Activated effector memory CD4-positive, alpha-beta T cell treated with anti-CD3 and anti-CD28 coated beads, Interleukin-2, amount 50 U/mL, for 16 hours (primary cell): ENCODE measurements at places on chromosomes 2 and 18.
A peak's percentile ranks its signal among the peaks of the same experiment; 100 is the strongest.

- no peak for DNase-seq
Measured at GRCh38 chr18:64202863-64203262, 54.0 kb upstream of the LINC00305 start.

DNA sequence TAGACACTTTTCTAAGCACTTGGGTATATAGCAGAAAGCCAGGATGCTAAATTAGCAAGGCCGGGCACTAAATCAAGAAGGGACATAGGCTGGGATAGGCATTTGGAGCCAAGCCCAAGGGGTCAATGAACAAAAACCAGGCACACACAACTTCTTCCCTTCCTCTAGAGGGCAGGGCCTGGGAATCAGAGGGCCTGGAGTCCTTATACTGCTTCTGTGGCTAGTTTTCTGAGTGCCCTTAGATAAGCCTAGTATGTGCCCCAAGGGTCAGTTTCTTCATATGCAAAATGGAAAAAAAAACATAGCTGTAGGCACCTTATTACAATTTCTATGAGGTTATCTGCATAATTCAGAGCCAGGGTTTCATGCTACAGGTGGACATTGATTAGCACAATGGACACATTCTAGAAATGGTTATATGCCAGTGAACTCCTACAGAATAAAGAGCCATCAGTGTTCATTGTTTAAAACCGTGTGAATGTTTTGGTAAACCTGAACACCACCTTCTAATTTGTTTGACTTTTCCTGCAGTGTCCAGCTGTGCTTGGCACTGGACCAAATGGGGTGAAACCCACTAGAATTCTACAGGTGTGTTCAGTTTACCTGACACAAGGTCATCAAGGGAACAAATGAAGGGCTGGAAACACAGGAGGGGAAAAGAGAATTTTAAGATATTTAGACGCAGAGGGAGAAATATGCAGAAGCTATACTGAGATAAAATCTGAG, 49.6 kb downstream of the PAX8 start:
- DNase-seq, result no peak

GRCh38 chr2:8511868-8512612, 169.8 kb upstream of the ID2 start:
- no peak for DNase-seq

DNA sequence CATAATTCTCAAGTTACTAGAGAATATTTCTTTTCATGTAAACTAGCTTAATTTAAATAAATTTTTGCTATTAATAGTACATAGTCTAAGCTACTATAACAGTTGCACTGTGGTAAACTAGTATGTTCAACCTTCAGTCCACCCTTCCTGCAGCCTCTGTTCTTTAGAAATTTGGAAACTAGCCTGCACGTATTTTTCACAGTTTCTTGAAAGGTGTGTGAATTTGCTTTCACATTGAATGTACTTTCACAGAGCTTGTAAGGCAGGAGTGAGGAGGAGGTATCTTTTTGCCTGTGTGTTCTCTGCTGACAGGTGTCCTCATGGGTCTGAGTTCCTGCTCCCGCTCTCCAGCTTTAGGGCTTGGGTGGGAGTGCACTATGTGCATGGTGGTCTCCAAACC, 117.5 kb downstream of the ATP9B start:
- DNase-seq, result no peak

DNA sequence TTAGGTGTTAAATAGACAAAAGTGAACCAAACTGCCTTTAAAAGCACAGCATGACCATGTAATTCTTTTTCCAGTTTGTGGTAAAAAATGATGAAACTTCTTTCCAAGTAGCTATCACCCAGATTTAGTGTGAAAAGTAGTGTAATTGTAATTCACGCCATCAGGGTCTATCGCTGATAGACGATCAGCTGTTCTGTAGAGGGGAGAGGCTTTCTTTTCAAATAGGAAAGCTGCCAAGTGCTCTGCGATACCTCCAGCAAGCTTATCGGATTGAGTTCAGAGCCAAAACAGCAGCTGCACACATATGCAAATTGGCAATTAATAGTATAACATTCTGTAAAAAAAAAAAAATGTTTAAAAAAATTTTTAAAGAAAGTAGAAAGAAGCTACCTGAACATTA, 61.9 kb upstream of the PSMD14 start:
- DNase-seq, result no peak

DNA sequence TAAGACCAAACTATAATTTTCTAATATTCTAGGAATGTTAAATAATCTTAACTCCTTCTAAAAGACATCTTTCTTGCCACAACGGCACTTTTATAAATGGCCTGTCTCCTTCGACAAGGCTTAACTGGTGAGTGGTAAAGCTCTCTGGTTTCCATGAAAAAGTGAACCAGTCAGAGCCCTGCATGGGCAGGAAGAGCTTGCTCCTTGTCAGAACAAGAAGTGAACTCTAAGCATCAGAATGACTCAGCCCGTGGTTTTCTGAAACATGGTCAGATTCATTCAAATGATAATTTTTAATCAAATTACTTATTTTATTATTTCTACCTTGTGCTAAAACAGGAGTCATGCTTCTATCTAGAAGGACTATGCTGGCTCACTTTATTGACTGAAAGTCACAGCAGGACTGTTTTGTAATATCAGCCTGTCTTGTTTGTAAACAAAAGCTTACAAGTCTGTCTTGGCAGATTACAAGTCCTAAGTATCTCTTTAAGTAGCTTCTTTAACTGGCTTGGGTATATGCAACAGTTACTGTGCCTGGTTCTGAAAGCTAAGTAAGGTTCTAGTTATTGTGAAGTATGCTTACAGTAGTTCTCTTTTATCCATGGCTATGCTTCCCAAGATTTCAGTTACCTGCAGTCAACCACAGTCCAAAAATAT, 245.4 kb downstream of the NAPG start:
- no peak for DNase-seq

DNA sequence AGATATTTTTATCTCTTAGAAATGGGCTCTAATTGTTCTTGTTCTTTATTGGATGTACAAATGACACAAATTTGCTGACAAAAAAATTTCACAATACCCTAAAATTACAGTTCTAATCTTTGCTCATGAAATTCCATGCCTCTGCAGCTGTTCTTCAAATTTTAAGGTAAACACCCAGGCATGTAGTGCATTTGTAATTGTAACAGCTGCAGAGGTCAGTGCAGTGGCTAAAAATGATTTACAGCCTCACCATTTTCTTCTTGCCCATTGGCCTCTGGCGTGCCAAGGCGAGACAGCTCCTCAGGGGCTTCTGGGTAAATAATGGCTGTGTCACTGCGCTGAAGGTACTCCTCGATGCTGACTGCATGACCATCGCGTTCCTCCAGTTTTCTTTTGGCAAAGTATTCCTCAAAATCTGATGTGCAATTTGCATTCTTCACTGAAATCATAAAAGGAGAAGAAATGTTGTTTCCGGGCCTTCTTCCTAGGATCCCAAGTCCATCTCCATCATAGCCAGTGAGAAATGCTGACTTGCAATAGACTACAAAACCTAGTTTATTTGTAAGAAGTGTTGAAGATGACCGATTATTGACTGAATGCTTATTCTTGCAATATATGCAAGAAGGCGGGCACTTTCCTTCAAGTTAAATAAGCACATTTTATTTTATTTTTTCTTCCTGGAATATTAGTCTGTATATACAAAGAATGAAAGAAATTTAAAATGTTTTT, 115.2 kb downstream of the ZEB2 start:
- no peak for DNase-seq

DNA sequence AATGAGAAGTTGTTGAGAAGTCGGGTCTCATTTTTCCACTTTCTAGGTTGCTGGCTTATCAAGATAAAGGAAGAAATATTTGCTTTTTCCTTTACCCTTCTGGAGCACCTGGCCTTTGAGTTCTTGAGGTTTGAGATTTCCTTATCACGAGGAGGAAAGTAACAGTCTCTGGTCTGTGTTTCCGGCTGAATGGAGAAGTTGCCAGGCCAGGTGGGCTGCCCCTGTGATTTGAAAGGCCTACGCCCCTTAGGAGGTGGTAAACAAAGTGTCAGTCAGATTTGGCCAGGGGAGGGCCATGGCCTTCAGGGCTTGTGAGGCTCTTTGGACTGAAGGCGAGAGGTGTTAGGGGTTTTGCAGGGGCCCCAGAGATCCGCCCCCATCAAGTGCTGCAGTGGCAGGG, 156.7 kb upstream of the HAAO start:
- DNase-seq, result no peak

GRCh38 chr2:36387258-36387916, 31.8 kb downstream of the CRIM1 start:
- DNase-seq, result no peak

- DNase-seq, result no peak
Measured at GRCh38 chr2:50509852-50510251, 522.1 kb downstream of the NRXN1 start.

- no peak for DNase-seq
Measured at GRCh38 chr2:240986787-240987411, 11.5 kb upstream of the SNED1 start.

DNA sequence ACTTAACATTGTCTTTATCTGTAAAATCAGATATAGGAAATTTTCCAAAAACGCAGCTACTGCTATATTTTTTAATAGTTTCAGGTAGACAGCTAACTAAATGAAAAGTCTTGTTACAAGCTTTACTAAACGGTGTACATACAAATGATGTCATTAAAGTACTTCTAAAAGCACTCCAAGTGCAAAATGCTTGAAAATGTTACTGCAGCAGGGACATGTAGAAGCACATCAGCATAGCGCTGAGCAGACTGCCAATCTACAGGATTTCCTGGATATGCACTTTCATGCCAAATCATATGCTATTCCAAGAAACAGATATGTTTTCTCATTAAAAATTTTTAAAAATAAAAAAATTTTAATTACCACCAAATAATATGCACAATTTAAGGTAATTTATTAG, 61.7 kb downstream of the SMAD2 start:
- DNase-seq, result no peak

DNA sequence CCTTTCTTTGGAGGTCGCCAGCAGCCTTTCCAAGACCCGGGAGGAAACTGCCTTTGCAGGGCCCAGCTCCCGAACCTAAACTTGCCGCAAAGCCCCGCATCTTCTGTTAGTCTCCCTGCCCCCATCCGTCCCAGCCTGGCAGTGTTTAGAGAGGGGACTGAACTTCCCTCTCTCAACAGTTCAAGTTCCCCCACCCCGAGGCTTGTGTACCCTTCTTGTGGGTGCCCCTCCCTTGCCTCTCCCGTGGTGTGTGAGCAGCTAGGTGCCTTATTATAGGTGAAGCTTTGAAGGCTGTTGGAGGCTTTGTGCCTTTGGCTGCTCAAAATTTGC, 1.4 kb downstream of the LBH start:
- peak; percentile 77 for DNase-seq

DNA sequence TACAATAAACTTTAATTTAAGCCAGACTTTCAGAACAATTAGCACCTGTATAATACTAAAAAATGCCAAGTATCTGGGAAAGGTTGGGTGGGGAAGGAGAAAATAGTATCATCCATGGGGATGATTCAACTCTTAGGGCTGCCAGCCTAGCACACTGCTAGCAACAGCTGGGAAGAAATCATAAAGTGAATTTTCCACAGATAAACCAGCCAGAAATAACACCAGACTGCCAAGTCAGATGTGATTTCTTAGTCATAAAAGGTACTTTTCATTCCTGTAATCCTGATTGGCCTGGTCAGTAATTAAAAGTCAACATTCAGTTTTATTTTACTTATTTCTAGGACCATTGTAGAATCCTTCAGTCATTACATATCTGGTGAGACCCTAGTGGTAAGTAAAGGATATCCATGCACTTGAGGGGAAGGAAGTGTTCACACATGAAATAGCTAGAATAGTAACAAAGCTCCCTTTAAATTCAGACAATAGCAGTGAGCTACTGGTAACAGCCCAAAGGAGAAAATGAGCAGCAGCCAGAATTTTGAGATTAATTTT, 59.4 kb downstream of the LIMS1 start:
- no peak for DNase-seq

DNA sequence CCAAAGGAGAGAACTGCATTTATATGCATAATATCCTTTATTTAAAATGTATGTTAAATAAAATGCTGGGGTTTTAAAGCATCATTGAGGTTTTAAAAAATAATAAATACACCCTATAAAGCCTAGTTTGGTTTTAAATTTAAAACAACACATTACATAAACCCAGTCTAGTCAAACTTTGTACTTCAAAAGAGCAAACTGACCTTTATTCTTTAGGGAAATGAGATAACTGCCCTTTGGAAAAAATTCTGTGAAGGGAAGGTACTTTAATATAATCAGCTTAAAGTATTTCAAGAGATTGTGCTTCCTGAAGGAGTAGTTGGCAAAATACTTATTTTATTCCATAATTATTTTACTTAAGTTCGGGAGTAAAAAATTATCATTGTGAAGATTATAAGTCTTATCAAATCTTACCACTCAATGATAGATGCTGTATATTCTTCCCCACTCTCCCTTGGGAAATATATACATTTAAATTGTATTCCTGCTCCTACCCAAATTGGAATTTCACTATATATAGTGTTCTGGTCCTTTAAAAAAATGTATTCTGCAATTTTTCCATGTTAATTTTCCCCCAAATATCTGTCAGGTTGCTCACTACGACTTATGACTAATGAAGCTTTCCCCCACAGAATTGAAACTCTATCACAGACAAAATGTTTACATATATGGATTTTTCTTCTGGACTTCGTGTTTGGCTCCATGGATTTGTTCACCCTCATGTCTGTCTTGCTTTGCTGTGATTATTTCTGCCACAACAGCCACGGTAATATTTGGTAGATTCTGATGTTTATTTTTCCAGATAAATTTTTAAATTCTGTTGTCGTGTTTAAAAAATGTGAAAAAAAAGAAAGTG, 42.1 kb downstream of the ZC3H6 start:
- no peak for DNase-seq

GRCh38 chr2:124112206-124112605, 87.1 kb downstream of the CNTNAP5 start:
- DNase-seq, result no peak

GRCh38 chr2:105797298-105797819, 52.6 kb downstream of the NCK2 start:
- DNase-seq, result peak; percentile 72

GRCh38 chr2:75221862-75222261, 22.5 kb upstream of the TACR1 start:
- DNase-seq, result no peak

- DNase-seq, result no peak
Measured at GRCh38 chr2:151063271-151063670, 198.4 kb downstream of the RBM43 start.

- no peak for DNase-seq
Measured at GRCh38 chr2:24580561-24580960, 89.5 kb downstream of the NCOA1 start.

GRCh38 chr2:240798327-240798905, 21.6 kb downstream of the KIF1A start:
- DNase-seq, result peak; percentile 25

GRCh38 chr2:231200805-231201474, 2.5 kb downstream of the ARMC9 start:
- DNase-seq, result no peak
